ENCODE measurements at places on chromosomes 6 and 20.

DNA sequence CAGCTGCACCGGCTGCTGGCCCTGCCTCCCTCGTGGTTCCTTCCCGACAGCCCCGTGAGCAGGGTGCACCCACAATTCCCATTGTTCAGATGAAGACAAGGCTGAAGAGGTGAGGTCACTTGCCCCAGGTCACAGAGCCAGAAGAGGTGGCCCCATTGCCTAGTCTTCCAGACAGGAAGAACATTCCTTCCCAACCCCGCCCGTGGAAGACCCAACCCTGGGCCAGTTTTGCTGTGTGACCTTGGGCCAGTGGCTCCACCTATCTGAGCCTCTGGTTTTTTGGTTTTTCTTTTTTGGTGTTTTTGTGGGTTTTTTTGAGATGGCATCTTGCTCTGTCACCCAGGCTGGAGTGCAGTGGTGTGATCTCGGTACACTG lies 61.7 kb downstream of the RIPOR3 start:
- DNase-seq: no peak

DNA sequence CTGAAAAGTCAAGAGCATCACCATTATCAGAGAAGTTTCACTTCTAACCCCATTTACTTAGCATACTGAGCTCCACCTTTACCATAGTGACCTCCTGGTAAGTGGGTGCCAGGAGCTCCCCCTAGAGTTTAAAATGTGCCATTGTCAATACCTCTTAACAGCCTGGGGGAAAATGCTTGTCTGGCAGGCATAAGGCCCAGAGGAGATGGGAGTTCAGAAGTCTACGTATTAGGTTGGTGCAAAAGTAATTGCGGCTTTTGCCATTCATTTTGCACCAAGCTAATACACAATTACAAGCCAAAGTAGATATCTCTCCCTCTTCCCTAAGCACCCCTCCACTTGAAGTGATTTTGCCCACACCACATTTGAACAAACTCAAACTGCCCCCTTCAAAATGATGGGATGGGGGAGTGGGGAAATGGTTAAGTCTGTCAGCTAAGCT lies 919.0 kb downstream of the KIF16B start:
- DNase-seq: no peak

DNA sequence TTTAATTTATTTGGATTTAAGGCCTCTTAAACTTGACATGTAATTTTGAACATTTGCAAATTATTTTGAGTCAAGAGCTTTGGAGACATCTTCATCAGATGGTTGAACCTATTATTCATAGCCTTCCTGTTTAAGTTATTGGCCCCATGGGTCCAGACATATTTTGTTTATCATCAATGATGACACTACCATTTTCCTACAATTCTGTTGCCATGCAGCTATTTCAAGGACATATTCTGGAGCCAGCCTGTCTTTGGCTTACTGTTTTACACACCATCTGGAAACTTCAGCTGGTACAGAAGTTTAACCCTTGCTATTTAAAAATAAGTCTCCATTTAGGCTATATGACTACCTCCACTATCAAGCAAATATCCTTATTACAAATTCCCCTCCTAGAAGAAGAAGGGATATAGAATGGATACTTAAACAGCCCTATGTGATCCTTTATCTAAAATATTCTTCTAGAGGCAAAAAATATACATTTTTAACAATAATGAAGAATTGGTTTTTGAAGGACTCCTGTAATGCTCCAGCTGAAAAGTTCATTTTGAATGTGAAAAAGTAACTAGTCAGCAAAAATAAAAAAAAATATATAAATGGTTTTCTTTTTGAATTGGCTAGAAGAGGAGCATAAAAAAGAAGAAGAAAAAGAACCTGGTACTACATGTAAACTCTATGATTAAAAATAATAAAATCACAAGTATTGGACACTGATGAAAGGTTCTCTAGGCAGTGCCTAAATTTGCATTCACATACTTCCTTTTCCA lies 544.0 kb upstream of the HS3ST5 start:
- no peak for DNase-seq

DNA sequence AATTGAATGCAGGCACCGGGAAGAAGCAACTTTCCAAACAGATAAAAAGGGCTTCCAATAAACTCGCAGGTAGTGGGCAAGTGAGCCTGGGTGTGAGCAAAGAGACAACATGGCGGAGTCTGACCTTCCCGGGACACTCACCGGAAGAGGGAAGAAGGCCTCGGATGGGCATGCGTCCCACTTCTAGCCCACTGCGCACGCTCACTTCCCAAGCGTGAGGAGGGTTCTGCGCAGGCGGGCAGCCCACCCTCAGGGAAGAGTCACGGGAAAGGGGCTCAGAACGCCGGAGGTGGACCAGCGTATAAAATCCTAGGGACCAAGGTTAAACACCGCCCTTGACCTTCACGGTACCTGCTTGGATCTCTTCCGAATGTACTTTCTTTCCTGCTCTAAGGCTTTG lies 95.5 kb upstream of the AFDN start:
- DNase-seq: no peak

DNA sequence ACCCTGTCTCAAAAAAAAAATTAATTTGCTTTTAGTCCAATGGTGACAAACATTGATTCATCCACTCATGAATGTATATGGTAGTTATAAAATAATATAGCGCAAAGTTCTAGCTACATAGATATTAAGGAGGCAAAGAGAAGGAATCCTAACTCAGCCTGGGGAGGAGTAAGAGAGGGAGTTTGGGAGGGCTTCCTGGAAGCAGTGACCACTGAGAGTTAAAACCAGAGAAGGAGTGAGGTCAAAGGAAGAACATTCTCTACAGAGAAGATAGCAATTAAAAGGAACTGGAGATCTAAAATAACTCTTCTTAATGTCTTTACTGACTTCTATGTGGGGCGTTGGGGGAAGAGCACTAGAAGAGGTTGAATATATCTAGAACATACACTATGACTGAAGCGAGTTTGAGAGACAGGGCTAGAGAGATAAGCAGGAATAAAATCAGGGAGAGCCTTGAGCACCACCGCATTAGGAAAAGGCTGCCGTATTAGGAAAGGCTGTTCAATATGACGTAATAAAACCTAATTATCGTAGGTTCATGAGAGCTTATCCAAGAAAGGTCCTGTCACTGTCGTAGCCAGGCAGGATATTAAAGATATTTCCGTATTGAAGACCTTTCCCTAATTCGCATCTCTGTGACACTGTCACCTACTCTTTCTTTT lies 81.8 kb upstream of the CNKSR3 start:
- DNase-seq: no peak

DNA sequence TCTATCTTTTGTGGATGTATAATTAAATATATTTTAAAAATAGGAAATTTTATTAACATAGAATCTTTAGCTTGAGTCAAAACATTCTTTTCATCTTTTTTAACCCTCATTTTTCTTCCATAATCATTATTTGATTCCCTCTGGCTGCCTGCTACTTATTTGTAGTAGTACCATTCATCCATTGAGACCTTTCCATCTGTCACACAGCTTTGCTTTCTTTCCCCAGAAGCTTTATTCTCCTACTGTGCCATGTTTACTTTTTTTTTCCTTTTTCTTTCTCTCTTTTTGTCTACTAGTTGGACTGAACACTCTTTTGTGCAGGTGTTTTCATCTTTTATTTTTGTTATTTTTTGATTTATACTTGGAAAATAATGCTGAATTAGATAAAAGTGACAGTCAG lies 522.6 kb upstream of the MMS22L start:
- no peak for DNase-seq
